Chondrocyte (in vitro differentiated cells): ENCODE measurements at places on chromosomes 5 and 9. TPM values are rescaled to one million over a fixed set of nuclear protein-coding genes. Genes with fewer than 3 reads are reported as not detected.
A peak's percentile ranks its signal among the peaks of the same experiment; 100 is the strongest.

- no peak for DNase-seq
- peaks cover 6% of the 10 kb centered on the region for H3K4me1 ChIP-seq
- peak overlapping the region; percentile 42 for H3K4me3 ChIP-seq
- H3K27ac ChIP-seq, result no peak overlapping the region
- peaks cover 24% of the 10 kb centered on the region for H3K27me3 ChIP-seq
- H3K36me3 ChIP-seq, result no peaks in the 10 kb centered on the region
These were observed 74.6 kb upstream of the CPLX2 start for GRCh38 chr5:175796536-175797499.

DNA sequence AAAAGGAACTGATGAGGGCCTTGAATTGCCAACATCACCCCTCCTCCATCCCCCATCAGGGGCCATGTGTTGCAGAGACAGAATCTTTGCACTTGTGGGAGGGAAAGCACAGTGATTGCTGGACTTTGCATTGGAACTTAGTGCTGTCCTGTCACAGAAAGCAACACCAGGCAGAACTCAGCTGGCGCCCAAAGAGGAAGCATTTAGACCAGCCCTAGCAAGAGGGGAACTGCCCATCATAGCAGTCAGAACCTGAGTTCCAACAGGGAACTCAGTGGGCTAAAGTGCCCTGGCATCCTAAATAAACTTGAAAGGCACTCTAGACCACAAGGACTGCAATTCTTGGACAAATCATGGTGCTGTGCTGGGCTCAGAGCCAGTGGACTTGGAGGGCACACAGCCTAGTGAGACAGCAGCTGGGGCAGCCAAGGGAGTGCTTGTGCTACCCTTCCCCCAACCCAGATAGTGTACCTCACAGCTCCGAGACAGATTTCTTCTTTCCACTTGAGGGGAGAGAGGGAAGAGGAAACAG is 128.1 kb downstream of the ACTL7B start:
- H3K27me3 ChIP-seq, result no peaks in the 10 kb centered on the region
- no peak overlapping the region for H3K27ac ChIP-seq
- H3K4me3 ChIP-seq, result no peak overlapping the region
- peaks cover 26% of the 10 kb centered on the region for H3K4me1 ChIP-seq
- no peak for DNase-seq
- H3K36me3 ChIP-seq, result peaks cover 7% of the 10 kb centered on the region

DNA sequence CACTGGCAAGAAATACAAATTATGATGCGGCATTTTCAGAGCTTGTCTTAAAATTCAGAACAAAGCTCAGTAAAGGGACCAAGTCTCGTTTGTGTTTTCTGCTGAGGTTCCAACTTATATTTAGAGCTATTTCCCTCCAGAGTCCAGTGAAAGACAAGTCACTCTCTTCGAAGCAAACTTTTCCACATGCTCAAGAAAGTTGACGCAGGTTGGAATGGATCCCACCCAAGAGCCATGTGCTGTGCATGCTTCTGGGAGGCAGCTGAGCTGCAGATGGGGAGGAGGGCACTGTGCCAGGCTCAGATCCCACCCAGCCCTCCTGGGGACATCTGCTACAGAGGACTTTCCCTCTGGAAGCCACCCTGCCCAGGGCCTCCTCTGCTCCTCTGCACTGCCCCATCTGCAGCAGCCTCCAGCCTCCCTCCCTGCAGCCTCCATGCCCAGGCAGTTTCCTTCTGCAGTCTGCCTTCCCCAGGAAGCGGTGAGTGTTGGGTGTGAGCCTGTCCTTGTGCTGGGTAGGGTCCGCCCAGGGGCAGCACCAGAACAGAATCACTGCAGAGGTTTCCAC is 75.3 kb downstream of the COL23A1 start:
- no peak for DNase-seq
- H3K27ac ChIP-seq, result no peak overlapping the region
- H3K4me3 ChIP-seq, result no peak overlapping the region
- peaks cover 4% of the 10 kb centered on the region for H3K36me3 ChIP-seq
- peaks cover 16% of the 10 kb centered on the region for H3K27me3 ChIP-seq
- no peaks in the 10 kb centered on the region for H3K4me1 ChIP-seq

DNA sequence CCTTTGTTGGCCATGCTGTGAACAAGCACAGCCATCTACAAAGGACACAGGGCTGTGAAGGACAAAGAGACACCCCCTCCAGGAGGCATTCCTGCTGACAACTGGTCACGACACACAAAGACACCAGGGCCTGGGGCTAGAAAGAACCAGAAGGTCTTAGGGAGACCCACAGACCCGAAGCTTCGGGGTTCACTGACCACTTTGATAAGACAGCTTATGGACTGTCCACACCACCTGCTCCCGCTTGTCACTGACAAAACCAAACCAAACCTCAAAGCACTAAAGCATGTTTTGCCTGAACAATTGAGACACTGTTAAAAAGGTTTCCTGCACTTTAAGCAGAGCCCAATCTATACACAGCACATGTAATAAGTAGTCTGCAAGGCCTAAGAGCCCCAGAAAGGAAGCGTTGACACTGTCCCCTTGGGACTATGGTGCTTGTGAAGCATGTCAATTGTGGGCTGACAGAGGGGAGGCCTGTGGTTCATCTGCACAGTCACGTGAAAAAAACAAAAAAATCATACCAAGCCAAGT is 185.0 kb downstream of the GAPVD1 start:
- H3K27ac ChIP-seq, result no peak overlapping the region
- peaks cover 13% of the 10 kb centered on the region for H3K36me3 ChIP-seq
- peaks cover 6% of the 10 kb centered on the region for H3K4me1 ChIP-seq
- no peak for DNase-seq
- H3K4me3 ChIP-seq, result no peak overlapping the region

DNA sequence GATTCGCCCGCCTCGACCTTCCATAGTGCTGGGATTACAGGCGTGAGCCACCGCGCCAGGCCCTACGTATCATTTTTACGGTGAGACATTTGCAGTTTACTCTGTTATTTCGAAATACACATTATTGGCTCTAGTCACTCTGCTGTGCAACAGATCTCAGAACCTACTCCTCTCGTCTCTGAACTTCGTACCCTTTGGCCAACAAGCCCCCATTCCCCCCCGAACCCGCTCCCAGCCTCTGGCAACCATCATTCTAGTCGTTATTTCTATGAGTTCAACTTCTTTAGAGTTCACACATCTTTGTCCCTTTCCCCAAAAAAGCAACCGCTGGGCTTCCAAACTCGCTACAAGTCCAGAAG is 735 bp downstream of the PTGR1 start:
- H3K4me1 ChIP-seq, result peaks cover 32% of the 10 kb centered on the region
- peak overlapping the region; percentile 57 for H3K27ac ChIP-seq
- no peaks in the 10 kb centered on the region for H3K27me3 ChIP-seq
- peaks cover 2% of the 10 kb centered on the region for H3K36me3 ChIP-seq
- no peak for DNase-seq

DNA sequence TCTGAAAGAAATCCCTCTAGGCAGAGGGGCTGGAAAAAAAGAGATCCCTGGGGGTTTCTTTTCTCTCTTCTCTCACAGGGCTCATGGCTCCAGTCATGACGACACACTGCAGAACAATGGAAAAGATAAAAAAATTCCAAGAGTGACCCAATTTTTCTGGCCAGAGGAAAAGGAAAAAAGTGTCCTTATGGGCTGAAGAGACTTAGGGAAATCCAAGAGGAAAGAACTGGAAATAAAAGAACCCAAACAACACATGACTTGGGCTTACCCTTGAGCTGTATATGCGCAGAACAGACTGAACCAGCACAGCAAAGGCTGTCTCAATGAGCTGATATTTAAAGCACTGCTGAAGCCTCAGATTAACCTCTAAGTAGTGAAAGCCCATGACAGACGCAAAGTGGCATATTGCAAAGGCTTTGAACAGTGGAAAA is 102.4 kb downstream of the SMIM23 start:
- DNase-seq, result no peak
- no peak overlapping the region for H3K27ac ChIP-seq
- peaks cover 16% of the 10 kb centered on the region for H3K4me1 ChIP-seq
- H3K36me3 ChIP-seq, result peaks cover 21% of the 10 kb centered on the region

- no peaks in the 10 kb centered on the region for H3K27me3 ChIP-seq
- H3K27ac ChIP-seq, result no peak overlapping the region
- H3K36me3 ChIP-seq, result no peaks in the 10 kb centered on the region
These were observed 141.8 kb downstream of the PRKACG start for GRCh38 chr9:68872026-68872501.

DNA sequence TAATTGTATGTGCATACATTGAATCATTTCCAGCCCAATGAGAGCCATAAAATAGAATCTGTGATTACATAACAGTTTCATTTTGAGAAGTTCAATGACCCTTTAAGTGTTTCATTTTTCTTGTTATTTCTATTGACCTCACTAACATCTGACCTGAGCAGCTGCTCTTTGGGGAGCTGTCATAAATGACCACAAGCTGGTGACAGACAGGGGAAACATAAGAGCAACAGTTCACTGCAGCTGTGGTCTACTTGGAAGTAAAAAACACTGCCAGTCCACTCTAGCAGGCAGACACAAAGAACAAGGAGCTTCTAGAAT is 265.4 kb downstream of the DTWD2 start:
- DNase-seq, result no peak
- no peaks in the 10 kb centered on the region for H3K36me3 ChIP-seq
- H3K4me3 ChIP-seq, result no peak overlapping the region
- no peak overlapping the region for H3K27ac ChIP-seq
- H3K4me1 ChIP-seq, result no peaks in the 10 kb centered on the region

WDR31 gene
- total RNA-seq, result 1.7 to 2.4 TPM (median 1.8 TPM) in 3 replicates

JAK2 gene
- 15.8 to 17.5 TPM (median 16.6 TPM) in 3 replicates for total RNA-seq

ARHGAP26 gene
- total RNA-seq, result 6.0 to 16.7 TPM (median 16.4 TPM) in 3 replicates

JAKMIP2 gene
- total RNA-seq, result 5.4 to 13.2 TPM (median 7.1 TPM) in 3 replicates
